ENCODE measurements at places on chromosomes 3 and 15.

DNA sequence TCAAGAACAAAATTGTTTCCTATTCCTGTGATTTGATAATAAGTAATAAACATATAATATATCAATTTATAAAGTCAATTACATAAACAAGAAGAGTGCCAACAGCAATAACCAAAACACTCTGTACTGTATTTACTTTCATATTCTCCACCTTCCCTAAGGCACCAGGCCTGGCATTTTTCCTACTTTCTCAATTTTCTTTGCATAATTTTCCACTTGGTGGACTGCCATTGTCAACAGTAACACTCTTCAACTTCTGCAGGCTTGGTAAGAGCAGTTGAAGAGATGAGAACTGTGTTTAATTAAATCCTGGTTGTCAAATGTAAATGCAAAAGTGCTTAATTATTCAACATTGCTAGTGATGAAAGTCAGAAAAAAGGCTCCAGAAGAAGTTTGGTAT, 229.8 kb upstream of the PLSCR5 start:
- no peak for DNase-seq

DNA sequence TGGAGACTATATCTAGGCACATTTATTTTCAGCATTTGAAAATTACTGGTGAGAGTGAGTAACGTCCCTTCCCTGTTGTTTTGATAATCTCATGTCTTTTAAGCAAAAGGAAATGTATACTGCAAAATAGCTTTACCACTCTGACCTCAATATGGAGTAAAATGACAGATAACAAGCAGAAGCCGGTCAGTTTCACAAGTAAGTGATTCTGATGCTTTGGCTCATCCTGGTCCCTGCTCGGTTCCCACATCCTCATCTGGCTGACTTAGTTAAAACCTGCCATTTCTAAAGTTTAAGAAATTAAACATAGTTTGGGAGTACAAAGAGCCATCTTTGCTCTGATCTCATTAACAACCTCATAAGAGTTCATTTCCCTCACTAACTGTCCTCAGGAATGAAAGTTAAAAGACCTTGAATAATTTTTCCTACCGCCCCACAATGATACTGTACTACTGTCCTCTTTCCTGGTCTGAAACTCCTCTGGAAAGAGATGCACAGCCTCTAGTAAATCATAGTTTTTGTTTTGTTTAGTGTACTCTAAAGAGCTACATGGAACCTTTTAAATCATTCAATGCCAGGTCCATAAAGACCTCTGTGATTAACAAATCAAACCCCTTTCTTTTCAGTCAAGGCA, 72.3 kb upstream of the ICE2 start:
- no peak for DNase-seq

GRCh38 chr3:61665987-61666386, 104.6 kb downstream of the PTPRG start:
- no peak for DNase-seq

DNA sequence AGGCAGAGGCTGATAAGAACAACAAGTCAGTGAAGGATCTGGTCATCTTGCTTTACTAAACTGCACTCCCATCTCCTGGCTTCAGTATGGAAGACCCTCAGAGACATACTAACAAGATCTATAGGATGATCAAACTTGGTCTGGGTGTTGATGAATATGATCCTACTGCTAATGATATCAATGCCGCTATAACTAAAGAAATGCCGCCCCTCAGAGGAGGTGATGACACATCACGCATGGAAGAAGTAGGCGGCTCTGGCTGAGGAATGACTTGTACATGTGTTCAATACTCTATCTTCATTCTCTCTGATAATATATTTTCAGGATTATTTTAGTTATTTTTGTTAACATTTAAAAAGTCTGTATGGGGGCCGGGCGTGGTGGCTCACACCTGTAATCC, 17.5 kb upstream of the EIF2B5 start:
- DNase-seq, result no peak

DNA sequence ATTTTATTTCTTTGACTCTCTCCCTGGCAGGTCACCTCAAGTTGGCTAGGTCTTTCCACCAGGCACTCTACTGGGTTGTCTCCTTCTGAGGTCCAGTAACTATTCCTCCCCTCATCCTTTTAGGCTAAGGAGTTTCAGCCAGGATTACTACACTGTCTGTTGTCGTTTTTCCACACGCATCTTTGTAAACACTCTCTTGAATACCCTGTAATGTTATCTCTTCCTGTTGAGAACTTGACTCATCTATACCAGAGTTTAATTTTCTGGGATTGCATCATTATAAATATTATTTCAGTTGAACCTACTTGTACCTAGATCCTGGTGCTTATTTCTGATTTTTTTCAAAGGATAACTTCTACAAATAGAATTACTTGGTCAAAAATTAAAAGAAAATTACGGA, 138.3 kb downstream of the SQOR start:
- DNase-seq, result no peak

GRCh38 chr3:80754969-80755368, 987.2 kb upstream of the ROBO1 start:
- DNase-seq, result no peak

DNA sequence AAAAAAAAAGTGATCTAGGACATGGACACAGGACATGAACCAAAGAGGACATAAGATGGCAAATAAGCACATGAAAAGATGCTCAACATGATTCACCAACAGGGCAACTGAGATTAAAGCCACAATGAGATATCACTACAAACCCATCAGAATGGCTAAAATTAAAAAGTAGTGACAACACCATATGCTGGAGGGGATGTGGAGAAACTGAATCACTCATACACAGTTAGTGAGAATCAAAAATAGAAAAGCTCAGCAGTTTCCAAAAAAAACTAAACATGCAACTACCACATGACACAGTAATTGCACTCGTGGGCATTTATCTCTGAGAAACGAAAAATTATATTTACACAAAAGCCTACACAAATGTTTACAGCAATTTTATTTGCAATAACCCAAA, 27.9 kb upstream of the ACKR4 start:
- DNase-seq, result no peak

DNA sequence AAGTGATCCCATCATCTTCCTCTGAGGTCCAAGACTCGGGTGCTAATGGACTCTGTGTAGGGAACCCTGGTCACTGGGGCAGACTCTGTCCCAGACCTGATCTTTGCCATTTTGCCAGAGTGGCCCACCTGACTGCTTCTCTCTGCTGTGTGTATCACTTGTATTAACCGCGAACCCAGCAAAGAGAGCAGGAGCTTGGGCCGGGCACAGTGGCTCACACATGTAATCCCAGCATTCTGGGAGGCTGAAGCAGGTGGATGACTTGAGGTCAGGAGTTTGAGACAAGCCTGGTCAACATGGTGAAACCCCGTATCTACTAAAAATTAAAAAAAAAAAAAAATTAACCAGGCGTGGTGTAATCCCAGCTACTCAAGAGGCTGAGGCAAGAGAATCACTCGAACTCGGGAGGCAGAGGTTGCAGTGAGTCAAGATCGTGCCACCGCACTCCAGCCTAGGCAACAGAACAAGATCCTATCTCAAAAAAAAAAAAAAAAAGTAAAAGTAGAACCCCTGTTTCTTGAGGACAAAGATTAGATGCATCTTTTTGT, 32.9 kb upstream of the CYP11A1 start:
- DNase-seq, result no peak

DNA sequence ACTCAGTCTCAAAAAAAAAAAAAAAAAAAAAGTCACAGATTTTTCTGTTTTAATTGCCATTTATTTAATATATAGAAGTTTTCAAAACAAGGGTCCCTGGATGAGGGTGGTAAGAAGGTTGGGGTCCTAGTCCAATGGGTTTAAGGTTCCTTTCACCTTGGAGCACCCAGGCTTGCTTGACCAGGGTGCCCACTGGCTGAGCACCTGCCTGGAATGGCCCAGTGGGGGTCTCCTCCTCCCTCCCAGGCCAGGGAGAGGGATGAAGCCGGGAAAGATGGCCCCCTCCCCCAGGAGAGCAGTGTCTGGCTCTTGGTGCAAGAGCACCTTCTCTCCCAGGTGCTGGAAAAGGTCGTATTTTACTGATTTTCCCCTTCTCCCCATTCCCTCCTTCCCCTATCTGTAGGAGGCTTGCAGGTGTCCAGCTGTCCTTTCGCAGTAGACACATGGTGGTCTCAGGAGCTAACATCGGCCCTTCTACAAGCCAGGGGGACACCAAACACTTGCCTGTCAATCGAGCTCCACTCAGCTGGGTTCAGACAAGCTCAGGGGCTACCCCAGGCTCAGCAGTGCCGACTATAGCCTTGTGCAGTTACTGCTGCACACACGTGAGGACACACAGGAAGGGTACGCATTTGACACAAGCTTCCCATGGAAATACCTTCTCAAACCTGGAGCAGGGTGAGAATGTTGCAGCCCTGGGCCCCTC, 112.3 kb upstream of the KLF13 start:
- no peak for DNase-seq

DNA sequence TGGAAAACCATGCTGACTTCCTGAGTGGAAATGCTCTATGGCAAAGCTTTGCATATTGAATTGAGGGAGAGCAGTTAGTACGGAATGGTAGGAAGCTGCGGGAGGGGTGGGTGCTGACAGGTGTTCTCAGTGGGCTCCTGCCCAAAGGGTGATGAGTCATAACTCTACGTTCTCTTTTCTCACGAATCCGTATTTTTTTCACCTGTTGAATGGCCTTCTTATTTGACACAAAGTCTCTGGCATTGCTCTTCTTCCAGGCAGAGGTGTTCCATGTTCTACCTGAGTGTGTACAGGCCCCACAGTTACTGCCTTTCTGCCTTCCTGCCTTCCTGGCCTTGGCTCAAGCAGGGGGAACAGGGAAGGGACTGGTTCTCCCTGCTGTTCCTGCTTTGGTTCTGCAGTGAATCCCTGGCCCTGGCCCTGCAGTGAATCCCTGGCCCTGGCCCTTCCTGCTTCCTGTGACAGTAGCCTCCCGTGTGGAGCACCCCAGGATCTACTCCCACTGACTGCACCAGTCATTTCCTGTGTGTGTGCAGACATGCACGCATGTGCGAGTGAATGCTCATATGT, 31.9 kb downstream of the TRAK1 start:
- DNase-seq, result no peak

GRCh38 chr3:64681827-64682226, 6.0 kb downstream of the ADAMTS9 start:
- no peak for DNase-seq

- DNase-seq, result no peak
Observed at GRCh38 chr3:3552761-3553160, 246.5 kb upstream of the LRRN1 start.

DNA sequence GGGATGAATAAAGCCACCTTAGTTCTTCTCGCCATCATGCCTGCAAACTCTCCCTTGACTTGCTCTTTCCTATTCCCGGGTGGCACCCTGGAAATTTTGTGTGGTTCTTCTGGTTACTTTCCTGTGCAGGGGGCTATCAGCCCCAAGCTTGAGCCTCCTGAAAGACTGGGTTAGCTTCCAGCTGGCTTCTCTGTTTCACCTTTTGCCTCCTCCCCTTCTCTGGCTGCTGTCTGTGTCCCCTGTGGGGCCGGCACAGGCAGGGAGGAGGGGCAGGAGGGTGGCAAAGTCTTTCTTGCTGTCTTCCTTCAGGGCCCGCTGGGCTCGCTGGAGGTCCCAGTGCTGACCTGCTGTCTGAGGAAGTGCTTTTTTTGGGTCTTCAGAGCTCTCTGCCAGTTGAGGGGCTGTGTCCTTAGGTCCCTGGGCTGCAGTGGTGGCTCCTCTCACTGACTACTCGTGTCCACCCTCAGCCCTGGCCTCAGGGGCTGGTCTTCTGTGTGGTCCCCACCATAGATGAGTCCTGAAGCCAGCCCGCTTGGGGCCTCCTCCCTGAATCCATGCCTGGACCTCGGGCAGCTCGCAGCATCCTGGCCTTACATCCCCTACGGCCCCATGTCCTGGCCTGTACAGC, 196.5 kb downstream of the KLF13 start:
- no peak for DNase-seq

- no peak for DNase-seq
Observed at GRCh38 chr3:192727032-192727847, at the start of gene FGF12. Gene FGF12, minus strand, starts transcription at chr3:192727541.

DNA sequence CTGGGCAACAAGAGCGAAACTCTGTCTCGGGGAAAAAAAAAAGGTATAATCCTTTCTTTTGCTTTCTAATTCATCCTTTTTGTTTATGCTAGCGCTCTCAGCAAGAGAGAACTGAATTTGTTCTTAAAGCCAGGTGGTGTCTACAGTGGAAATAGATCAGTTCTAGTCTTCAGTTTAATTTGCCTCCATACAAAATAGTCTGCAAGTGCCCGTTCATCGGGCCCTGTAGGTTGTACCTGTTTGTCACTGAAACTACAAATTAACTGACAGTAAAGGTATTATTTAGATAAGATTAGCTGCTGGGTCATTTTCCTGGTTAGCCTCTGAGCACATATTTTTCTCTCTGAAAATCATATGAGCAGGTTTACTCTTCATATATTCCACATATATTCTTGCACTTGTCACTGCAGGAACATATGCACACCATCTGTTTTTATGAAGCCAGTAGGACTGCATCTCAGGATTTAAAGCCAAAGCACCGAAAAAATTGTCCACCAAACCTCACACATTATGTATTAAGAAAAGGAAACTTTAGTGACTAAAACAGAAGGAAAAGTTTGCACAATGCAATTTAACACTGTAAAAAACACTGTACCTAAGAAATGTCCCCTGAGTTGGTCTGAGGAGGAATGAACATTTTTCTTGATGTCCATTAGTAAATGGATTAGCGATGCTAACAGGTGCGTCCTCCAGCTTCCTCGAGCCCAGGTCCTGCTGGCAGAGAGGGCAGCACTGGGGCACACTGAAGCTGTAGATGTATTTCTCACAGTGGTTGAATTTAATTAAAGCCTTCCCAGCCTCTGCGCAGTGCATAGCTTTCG, 437 bp downstream of the MKRN2OS start:
- DNase-seq, result no peak

- no peak for DNase-seq
Observed at GRCh38 chr15:25937796-25938195, 74.7 kb upstream of the ATP10A start.
